ENCODE measurements at places on chromosomes 1 and 21.

DNA sequence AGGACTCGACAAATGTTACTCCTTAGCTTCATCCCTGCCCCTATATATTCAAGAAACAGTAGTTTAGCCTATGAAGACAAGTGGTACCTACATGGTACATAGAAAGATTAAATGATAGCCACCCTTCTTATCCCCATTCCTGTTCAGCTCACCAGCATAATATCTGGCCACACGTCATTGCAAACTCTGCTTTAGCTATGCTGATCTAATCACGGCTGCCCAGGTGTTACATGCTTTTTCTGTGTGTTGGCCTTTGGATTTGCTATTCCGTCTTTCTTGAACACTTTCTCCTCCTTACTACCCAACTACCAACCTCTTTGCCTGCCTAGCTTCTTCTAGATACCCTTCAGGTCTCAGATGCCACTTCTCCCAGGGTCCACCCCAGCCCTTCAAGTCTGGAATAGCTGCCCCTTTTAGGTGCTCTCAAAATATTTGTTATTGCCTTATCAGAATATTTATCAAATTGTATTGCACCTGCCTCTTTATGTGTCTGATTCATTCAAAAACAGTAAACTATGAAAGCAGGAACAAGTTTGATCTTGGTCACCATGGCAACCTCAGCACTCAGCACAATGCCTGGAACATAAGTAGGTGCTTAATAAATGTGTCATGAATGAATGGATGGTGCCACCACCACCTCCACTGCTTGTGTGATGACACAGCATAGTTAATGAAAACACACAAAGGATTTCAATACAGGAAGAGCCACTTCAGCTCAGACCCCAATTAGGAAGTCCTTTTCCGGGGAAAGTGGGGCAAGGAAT is 11.4 kb upstream of the DNASE2B start:
- no peak for DNase-seq

DNA sequence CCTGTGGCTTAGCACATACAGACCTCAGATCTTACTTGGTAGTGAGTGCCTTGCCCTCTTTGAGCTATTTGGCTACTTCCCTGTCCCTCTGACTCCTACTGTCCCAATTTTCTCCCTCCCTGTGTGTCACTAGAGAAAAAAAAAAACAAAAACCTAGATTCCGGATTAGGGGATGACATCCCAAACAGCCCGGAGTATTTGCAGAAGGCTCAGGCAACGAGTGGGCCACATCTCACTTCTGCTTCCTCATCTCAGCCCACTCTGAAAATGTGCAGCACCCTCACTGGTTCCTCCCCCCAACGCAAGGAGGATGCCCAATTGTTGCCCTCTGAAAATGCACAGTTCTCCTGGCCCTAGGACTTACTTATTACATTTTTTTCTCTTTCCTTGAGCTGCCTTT is 4.9 kb downstream of the NHLH1 start:
- no peak for DNase-seq

GRCh38 chr1:114100148-114100547 is 53.5 kb downstream of the SYT6 start:
- no peak for DNase-seq

- DNase-seq: no peak
These were observed 156.3 kb downstream of the SNX7 start for GRCh38 chr1:98817821-98818220.

GRCh38 chr1:217562229-217562878 is 68.5 kb downstream of the GPATCH2 start:
- no peak for DNase-seq

DNA sequence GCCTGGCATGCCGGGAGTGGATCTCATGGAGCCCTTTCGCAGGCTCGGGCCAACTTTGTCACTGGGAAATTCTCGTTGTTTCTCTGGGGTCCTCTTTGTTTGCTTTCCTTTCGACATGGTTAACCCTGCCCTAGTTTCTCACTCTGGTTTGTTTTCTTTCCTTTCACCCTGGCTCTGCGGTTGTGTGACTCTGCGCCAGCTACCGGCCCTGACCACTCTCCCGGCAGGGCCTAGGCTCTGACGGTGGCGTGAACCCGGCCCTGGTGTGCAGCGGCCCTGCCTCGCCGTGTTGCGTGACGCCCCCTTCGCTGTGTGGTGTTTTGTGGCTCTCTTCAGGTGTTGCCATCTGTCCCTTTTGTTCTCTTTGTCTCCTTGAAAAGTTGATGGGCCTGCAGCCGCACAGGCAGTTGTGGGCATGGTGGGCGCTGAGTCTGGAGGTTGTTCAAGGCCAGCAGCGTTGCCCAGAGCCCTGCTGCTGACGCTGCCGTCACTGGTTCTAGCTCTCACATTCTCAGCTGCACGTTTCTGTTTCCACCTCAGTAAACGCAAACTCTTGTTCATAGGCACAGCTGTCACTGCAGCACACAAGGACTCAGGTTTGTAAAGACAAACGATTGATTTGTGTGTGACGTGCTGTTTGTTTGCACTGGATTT is 64.6 kb upstream of the DIP2A start:
- no peak for DNase-seq

- no peak for DNase-seq
These were observed 113.1 kb upstream of the BMP8A start for GRCh38 chr1:39378377-39378776.

DNA sequence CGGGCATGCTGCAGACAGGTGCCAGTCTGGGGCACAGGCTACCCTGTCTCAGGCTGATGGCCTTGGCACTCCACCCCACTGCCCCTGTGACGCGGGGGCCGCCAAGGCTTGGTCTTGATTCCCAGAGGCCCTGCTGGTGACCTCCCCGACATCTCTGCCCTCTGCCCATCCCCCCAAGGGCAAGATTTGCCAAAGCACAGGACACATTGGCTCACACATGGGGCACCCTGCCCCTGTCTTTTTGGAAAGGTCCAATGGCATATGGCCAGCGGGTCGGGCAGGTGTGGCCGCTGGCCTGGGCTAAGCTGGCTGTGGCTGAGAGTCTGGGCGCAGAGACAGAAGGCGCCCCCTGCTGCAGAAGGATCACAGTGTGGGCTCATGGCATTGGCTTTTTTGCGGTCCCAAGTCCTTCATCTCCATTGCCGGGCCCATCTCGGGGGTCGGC is 4.6 kb downstream of the MIB2 start:
- DNase-seq: no peak

DNA sequence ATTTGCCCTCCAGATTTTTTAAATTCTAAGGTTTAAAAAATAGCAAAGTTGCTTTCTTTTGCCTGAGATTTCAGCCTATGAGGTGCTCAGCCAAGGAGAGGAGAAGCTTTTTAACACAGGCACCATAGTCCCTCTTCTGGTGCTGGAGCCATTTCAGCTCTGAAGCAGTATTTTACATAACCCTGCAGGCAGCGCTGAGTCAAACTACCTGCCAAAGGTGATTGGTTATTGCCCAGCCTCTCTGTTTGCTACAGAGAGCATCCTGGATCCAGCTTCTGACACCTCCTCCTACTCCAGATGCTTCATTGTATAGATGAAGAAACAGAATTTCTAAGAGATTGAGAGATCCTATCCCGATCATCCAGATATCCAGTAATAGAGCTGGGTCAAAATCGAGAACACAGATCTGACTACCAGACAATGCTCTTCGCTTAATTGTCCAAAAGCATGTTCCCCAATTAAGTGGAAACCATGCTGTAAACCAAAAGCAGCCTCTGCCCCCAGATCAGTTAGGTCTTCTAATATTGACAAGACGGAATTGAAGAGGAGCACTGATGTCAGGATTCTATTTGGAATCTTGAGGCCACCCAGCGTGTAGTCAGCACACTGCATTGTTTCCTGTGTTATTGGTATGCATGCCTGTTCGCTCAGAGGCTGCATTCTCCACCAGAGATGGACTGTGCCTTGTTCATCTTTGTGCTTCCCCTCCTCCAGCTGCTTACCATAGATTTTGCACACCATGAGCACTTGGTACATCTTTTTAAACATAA is 22.1 kb downstream of the RGS8 start:
- no peak for DNase-seq

DNA sequence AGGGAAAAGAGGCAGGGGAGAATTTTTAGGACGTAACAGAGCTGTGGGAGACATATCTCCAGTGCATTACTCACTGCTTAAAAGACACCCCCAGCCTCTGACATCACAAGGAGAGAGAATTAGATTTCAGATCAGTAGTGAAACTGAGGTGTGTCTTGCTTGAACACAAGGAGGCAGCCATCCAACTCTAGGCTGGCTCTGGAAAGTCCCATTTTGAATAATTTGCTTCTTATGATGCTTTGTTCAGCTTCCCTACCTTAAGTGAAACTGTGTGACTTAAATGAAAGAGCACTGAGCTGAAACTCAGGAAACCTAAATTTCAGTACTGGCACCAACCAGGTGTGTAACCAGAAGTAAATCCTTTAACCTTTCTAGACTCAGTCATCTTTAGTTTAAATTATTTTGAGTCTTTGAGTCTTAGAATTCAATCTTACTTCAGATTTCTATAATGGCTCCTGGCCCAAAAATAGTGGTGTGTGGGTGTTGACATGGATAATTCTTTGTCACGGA is 251.6 kb upstream of the SGIP1 start:
- no peak for DNase-seq

GRCh38 chr1:112674440-112674985 is at the start of gene MOV10:
Gene MOV10, plus strand, starts transcription at chr1:112674659. Its CDS starts 254 bp downstream, at chr1:112674913.
- DNase-seq: no peak

DNA sequence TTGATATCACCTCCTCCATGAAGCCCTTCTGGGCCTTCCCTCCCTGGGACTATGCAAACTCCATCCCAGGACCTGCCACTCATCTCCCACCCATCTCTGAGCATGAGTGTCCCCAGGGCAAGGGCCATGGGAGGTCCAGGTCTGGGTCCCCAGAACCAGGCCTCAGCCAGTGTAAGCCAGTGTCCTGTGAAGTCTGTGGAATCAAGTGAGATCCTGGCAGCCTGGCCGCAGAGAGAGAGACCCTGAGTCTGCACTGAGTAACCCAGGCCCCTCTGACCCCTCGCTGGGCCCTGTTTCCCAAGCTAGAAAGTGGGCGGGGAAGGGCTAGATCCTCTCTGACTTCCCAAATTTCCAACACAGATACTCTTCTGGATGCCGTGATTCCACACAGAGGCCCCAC is 132.7 kb downstream of the DMRTB1 start:
- no peak for DNase-seq

GRCh38 chr1:100736324-100736723 is 16.8 kb downstream of the VCAM1 start:
- DNase-seq: no peak

- DNase-seq: no peak
These were observed 3.9 kb upstream of the WNT2B start for GRCh38 chr1:112504661-112505399.

DNA sequence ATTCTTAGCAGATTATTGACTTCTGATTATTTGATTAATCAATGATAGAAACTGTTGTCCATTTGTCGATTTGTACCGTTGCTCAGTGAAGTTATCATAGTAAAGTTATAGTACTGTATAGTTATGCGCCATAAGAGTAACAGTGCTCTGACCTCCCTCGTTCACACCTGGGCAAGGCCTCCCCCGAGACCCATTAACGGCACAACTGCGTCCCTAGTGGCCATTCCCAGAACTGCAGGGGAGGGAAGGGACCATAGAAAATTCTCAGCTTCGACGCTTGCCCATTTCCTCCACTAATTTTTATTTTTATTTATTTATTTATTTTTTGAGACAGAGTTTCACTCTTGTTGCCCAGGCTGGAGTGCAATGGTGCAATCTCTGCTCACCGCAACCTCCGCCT is 334.4 kb downstream of the DSCAM start:
- DNase-seq: no peak
